NCI-H187 (cell line): ENCODE measurements at places on chromosomes 3 and 15.

DNA sequence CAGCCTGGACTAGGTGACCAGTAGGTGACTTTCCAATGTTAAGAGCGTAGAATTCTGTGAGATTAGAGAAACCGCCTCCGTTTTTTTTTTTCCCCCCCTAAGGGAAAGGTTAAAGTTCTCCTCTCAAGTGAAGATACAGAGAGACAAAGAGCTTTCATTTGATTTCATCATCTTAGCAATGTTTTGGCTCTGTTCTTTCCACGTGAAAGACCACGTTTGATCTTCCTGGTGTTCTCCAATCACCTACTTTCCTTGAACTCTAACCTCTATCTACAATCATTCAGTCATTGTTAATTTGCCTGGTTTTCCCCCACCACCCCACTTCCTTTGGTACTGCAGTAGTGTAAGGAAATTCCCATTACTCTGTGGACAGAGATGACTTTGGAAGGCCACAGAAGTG lies 36.9 kb upstream of the CLRN1 start:
- DNase-seq, result no peak

DNA sequence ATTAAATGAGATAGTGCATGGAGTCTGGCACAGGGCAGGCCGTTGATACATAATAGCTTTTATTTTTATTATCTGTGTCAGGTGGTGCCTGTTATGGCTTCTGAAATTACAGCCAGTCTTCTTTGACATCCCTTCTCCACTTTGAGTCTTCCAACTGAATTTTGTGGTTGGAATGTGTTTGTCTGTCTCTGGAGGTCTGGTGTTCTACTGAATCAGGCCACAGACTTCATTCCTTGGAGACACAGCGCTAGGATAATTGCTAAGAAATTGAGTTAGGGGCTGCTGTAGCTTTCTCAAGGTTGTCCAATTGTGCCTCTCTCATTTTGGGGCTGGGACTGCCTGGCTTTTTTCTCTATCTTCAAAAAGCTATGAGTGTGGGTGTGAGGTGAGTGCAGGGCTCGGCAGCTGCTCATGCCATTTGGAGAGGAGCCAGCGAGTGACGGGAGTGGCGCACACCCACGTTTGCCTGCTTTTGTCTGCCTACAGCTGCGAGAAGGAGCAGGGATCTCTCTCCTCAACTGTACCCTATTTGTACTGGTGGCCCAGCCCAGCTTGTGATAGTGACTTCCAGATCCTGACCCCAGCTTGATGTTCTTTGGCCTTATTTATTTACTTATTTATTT lies 49.8 kb upstream of the SYN2 start:
- no peak for DNase-seq

DNA sequence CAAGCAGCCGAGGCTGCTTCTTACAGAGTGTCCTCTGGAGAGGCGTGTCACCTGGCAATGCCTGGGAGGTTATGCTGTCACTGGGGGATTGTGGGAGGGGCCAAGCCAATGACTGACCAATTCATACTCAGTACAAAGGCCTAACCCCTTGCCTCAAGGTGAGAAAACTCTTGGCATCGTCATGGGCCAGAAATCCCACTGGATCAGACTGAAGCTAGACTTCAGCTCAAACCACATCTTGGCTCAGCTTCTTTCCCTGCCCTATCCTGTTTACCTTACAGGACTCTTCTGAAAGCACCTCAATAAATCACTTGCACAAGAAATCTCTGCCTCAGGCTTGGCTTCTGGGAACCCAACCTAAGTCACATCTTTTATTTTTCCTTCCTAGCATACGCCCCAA lies 9.5 kb downstream of the ANAPC13 start:
- DNase-seq, result no peak

DNA sequence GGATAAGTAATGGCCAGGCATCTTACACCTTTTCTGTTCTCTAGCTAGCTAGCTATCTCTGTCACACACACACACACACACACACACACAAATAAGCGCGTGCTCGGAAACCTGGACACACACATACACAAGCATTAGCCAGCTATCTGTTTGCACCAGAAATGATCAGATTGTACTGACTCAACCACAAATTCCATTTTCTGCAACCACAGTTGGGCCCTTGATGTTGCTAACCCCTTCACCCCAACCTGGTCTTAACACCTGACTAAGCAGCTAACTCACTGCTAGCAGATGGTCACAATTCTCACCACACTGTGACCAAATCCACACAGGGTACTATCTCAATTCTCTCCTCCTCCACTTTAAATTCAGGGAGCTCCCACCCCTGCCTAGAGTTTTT lies 183.0 kb upstream of the THBS1 start:
- DNase-seq, result no peak

DNA sequence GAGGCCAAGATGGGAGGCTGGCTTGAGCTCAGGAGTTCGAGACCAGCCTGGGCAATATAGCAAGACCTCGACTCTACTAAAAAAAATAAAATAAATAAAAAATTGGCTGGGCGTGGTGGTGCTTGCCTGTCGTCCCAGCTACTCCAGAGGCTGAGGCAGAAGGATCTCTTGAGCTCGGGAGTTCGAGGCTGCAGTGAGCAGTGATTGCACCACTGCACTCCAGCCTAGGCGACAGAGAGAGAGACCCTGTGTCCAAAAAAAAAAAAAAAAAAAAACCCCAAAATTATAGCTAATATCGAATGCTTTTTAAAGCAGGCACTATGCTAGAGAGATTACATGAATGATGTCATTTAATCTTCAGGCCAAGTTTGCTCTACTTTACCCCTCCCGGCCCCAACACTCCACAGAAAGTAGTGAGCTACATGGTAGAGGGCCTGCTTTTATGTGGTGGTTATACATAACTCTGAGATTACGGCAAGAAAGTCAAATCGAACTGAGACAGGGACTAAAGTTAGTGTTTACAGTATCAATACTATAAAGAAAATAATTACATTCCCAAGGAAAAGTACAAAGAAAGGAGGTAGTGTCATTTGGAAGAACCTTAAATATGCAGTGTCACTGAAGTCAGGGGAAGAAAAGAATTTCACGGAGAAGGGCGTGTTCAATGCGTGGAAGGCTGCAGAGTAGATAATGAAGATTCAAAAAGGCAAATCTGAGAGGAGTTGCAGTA lies 1.1 kb downstream of the ADPGK start:
- no peak for DNase-seq
